Type B pancreatic cell (in vitro differentiated cells): ENCODE measurements at places on chromosomes 5 and 9. TPM values are rescaled to one million over a fixed set of nuclear protein-coding genes. Genes with fewer than 3 reads are reported as not detected.

The TRAF1 gene
- 1.9 and 3.1 TPM in 2 replicates for total RNA-seq

The RNF20 gene
- total RNA-seq = 39.5 and 52.2 TPM in 2 replicates

The PRLR gene
- total RNA-seq = 6.7 and 10.0 TPM in 2 replicates

The CYSRT1 gene
- 0.86 and 1.5 TPM in 2 replicates for total RNA-seq

The CEL gene
- total RNA-seq = 4.5 and 4.9 TPM in 2 replicates

The PCDHGA3 gene
- 0.27 and 2.3 TPM in 2 replicates for total RNA-seq

The ZFAND5 gene
- 175 and 203 TPM in 2 replicates for total RNA-seq

The NUTM2G gene
- 0.19 TPM in 1 of 2 replicates, not detected in the other for total RNA-seq

The C9orf85 gene
- 11.4 and 17.9 TPM in 2 replicates for total RNA-seq

The PPP2R2B gene
- 18.4 and 29.1 TPM in 2 replicates for total RNA-seq

The DMRT2 gene
- 11.4 and 18.8 TPM in 2 replicates for total RNA-seq

The ENG gene
- 0.86 and 1.6 TPM in 2 replicates for total RNA-seq

The AQP3 gene
- total RNA-seq = 33.1 and 67.0 TPM in 2 replicates

DNA sequence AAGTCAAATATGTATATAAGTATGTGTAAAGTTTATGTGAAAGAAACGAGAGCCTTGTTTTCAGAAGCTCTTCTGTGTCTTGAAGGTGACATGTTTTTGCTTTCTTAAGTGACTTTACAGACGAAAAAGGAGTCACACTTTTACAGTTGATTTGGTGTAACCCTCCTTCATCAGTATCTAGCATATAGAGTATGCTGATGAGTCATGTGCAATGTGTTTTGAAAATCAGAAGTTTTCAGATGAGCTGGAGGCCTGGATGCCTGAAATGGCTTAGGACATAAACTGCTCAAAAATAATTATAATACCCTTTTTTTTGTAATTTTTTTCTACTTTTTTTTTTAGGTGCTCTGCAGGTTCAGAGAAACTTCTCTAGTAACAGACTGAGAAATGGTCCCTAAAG lies 209.5 kb downstream of the CD180 start:
- no peak for DNase-seq

DNA sequence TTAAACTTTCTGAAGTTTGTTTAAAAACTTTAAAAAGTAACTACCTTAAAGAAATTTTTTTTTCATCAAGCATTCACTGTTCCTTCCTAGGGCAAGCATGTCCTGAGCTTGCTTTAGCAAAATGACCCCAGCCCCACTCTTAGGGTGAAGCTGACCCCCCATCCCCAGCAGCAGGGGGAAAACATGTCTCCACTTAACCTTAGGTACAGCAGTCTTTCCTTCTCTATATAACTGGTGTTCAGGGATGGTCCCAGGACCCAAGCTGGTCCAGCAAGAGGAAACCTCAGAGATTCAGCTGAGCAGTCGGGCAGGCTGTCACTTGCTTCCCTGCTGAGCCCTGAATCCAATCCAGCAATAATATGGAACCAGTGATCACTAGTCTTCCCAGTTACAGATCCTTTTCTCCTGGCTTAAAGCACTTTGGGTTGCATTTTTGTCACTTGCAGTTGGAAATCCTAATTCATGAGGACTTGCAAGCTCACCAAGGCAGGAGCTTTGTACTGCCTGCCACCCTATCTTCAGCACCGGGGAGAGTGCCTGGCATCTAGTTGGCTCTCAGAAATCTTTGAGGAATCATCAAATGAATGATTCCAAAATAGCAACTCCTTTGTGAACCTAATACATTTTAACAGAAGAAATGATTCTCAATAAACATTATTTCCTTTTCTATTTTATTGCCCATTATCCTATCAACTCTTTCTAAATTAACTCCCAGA lies 91.2 kb downstream of the FSTL4 start:
- no peak for DNase-seq

GRCh38 chr5:122874179-122874875 lies 28.9 kb downstream of the SNX24 start:
- no peak for DNase-seq

DNA sequence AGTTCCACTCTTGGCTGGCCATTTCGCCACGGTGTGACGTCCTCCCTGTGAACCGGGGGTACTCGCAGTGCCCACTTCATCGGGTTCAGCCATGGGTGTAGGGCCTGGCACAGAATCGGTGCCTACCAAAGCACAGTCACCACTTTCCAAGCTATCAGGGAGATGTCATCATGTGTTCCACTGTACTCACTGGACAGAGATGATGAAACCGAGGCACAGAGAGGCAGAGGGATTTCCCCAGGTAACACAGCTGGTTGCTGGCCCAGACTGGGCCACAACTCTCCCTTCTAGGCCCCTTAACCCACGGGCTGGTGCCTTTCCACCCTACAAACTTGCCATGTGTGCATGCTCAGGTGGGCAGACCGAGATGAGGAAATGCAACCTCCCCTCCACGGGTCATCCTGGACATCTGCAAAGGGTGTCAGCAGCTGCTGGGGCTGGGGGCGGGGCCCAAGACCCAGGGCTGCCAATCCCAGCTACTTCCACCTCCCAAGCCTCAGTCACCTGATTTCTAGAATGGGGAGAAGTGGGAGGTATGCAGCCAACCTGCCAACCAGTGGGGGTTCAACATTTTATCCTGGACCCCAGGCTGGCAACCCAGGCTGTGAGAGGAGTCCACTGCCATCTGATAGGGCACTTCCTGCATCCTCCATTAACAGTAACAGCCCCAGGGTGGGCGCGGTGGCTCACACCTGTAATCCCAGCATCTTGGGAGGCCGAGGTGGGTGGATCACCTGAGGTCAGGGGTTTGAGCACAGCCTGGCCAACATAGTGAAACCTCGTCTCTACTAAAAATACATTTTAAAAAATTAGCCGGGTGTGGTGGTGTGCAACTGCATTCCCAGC lies 893 bp upstream of the SH2D3C start:
- no peak for DNase-seq

- DNase-seq = no peak
Observed at GRCh38 chr5:117519957-117520500, 945.4 kb upstream of the SEMA6A start.

DNA sequence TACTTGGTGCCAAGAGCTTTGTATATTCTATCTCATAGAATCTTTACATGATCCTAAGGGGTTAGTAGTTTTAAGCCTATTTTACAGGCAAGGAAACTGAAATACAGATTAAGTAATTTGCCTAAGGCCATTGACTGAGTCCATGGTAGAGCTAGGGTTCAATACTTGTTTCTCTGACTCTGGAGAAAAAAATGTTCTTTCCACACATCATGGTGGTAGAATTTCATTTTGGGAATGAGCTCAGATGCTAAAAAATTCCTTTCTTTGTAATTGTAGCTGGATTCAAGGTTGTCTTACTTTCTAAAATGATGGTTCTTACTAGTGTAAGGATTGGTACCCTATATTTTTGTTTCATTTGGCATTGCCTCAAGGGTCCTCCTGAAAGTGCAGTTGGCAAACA lies 86.0 kb downstream of the ANKRD55 start:
- no peak for DNase-seq

GRCh38 chr5:89758146-89758545 lies 651.4 kb downstream of the CETN3 start:
- DNase-seq = no peak

DNA sequence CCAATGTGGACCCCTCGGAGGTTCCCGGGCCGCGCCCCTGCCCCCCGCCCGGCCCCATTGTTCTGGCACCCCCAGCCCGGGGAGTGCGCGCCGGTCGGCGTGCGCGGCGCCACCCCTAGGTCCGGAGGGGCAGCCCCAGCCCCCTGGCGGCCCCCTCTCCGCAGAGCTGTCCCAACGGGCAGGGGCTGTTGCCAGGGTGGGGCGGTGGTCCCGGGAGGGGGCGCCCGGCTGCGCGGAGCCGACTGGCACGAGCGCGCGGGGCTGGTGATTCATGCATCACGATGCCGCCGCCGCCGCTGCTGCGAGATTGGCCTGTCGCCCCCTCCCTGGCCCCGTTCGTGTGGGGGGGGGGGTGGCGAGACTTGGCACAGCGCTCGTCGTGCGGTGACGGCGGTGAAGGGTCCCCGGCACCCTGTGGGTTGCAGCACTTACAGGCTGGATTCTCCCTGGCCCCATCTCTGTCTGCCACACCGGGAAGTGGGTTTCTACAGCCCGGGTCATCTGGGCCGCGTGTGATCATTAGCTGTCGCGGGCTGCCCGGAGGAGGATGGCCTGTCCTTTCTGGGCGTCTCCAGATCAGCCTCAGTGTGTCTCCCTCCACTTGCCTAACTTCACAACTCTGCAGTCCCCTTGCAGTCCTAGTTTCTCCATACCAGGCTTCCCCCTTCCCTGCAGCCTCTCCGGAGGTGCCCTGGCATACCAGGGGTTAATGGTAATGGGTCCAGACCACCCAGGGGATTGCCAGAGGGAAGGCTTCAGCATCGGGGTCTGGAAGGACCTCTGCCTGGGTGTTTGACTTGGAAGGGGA lies 858 bp downstream of the NCS1 start:
- DNase-seq = no peak

DNA sequence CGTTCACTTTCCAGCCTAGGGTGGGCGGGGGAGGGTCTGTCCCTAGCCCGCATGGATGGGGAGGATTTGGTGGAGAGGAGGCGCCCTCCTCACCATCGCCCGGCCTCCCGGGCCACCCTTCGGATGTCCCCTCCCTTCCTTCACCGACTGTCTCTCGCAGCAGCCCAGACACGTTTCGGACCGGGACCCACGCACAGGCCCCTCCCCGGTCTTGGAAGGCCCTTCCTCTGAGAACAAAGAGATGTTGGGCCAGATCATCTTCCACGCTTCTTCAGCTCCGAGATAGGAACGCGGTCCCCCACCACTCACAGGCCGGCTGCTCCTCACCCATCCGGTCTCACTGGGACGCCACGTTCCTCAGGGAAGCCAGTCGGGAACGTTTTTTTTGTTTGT lies 640 bp upstream of the DPM2 start:
- no peak for DNase-seq

- DNase-seq = no peak
Observed at GRCh38 chr9:77284616-77285015, 107.3 kb downstream of the VPS13A start.

- no peak for DNase-seq
Observed at GRCh38 chr5:40680741-40681362, 1.1 kb downstream of the PTGER4 start.

GRCh38 chr5:140169410-140169809 lies 5.6 kb upstream of the CYSTM1 start:
- DNase-seq = no peak

GRCh38 chr5:109173036-109173794 lies 236.6 kb downstream of the PJA2 start:
- no peak for DNase-seq

DNA sequence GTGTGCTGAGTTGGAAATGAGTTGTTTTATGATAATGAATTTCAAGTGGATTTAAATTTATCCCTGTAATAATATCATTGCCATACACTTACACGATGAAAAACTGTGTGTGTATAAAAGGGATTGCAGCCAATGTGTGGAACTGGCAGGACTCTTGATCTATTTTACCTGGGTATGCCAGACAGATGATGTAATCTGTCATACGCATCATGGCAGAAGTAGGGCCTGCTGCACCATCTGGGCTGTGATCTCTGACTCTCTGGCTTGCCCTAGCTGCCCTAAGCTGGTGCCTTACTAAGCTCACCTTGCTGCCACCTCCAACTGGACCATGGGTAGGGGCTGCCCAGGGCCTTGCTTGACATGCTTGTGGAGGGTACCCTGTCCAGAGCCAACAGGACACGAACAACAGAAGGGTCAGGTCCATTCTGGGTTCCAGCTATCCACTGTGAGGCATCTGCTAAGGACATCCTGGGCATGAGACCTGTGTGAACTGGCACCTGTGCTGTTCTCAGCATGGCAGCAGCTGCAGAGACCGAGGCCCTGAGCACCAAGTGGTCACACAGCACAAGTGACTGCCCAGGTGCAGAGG lies 184.2 kb downstream of the FSTL4 start:
- DNase-seq = no peak

DNA sequence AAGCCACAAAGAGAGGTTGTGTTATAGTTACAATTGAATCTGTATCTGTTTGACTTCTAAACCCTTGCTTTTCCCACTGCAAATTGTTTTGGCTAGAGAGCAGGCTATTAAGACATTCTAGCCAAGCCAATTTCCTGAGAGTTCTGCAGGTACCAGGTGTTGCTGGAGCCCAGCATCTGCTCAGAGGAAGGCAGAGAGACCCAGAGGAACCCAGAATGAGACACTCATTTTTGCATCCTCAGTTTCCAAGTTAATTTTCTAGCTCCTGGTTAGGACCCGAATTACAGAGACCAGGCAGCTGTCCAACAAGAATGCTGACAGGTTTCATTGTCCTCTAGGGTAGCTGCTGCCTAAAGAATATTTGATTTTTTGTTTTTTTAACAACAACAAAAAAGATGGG lies 266.2 kb downstream of the TRIM32 start:
- no peak for DNase-seq

DNA sequence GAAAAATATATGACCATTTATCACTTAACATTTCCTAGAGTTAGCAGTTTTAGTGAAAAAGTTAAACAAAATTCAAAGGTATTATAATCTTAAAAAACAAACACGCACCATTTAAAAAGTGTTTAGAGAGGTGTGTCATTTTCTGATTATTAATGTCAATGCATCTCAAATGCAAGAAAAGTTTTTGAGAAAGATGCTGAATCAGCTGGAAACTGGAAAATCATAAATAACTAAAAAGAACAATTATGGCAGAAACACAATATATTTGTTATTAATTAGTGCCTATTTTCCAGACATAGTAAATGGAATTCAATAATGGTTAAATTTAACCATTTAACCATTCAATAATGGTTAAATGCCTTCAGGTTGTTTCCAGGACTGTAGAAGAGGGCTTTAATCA lies 64.9 kb downstream of the RICTOR start:
- DNase-seq = no peak

GRCh38 chr5:109318455-109319108 lies 91.2 kb downstream of the PJA2 start:
- DNase-seq = no peak

- no peak for DNase-seq
Observed at GRCh38 chr5:146588331-146589027, 72.5 kb upstream of the GPR151 start.
